ENCODE measurements at places on chromosomes 2 and 18. TPM values are rescaled to one million over a fixed set of nuclear protein-coding genes. Genes with fewer than 3 reads are reported as not detected.

The MC2R gene
- total RNA-seq, result not detected

DNA sequence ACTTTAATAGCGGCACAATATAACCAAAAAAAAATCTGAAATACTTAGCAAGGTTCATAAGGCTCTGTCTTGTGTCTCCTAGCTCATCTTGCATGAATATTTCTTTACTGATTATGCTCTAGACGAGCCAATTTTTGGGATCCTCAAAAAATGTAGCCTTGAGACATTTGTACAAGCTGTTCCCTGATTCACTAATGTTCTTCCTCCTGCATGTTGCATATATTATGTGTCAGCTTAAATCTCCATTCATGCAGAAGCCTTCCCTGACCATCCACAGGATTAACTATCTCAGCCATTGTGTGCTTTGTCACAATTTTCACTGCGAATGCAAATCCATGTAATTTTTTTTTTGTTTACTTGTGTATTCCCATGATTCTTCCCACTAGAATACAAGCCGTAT is 594.0 kb upstream of the VRK2 start:
- no peaks in the 10 kb centered on the region for H3K4me1 ChIP-seq
- H3K27me3 ChIP-seq, result no peaks in the 10 kb centered on the region
- no peak overlapping the region for H3K4me3 ChIP-seq
- no peak overlapping the region for H3K27ac ChIP-seq
- no peak for DNase-seq
- no peaks in the 10 kb centered on the region for H3K36me3 ChIP-seq

- no peaks in the 10 kb centered on the region for H3K36me3 ChIP-seq
- no peaks in the 10 kb centered on the region for H3K4me1 ChIP-seq
- DNase-seq, result no peak
- no peak overlapping the region for H3K4me3 ChIP-seq
- H3K27ac ChIP-seq, result no peak overlapping the region
- no peaks in the 10 kb centered on the region for H3K27me3 ChIP-seq
Observed at GRCh38 chr2:112904883-112905282, 6.1 kb upstream of the IL37 start.

- no peak overlapping the region for H3K4me3 ChIP-seq
- H3K27me3 ChIP-seq, result no peaks in the 10 kb centered on the region
- no peaks in the 10 kb centered on the region for H3K36me3 ChIP-seq
- no peak for DNase-seq
- no peak overlapping the region for H3K27ac ChIP-seq
Observed at GRCh38 chr2:11984316-11985158, 238.1 kb downstream of the LPIN1 start.

DNA sequence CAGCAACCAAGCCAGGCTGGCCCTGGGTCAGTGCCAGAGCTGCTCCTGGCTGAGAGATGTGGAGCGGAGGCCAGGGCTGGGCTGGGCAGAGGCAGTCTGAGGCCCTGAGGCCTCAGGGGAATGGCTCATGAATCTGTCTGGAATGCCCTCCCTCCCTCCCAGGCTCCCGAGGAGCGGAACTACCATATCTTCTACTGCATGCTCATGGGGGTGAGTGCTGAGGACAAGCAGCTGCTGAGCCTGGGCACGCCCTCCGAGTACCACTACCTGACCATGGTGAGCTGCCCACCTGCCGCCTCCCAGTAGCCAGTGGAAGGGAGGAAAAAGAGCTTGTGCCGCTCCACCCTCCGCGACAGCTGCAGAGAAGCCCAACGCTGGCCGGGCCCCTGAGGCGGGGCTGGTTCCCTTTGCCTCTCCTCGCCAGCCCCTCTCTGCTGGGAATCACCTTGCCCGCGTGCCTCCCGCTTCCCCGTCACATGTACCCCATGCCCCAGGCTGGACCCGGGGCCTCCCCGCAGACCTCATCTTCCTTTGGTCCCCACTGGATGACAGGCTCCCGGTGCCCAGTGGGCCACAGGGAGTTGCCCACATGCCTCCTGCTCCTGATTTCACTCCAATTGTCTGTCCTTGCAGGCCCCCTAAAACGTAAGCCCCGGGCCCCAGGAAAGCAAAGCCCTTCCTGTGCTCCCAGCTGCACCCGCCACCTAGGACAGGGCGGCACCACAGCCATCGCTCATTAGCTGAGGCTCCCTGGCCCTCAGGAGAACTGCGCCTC is 41.1 kb downstream of the MYO7B start:
- peaks cover 32% of the 10 kb centered on the region for H3K4me1 ChIP-seq
- no peak overlapping the region for H3K4me3 ChIP-seq
- peak overlapping the region; percentile 66 for H3K27ac ChIP-seq
- DNase-seq, result no peak

GRCh38 chr2:102131564-102131963 is 11.0 kb upstream of the IL1R1 start:
- no peaks in the 10 kb centered on the region for H3K27me3 ChIP-seq
- H3K27ac ChIP-seq, result no peak overlapping the region
- H3K4me1 ChIP-seq, result no peaks in the 10 kb centered on the region
- no peak overlapping the region for H3K4me3 ChIP-seq

DNA sequence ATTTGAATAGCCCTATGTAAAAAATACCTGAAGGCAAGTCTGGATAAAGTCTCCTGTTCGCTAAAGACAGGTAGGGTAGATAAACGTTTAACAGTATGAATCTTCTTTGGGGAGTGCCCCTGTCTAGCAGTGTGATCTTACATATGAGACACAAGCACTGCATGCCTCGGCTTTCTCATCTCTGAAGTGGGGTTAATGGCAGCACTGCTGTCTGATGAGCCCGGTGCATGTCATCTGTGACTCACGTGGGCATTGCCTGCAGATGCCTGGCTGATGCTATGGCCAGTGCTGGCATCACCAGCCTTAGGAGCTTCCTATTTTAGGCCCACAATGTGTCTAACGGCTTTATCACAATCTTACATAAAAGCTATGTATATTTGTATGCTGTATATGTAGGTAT is 50.1 kb downstream of the GALR1 start:
- H3K4me3 ChIP-seq, result no peak overlapping the region
- DNase-seq, result no peak
- H3K36me3 ChIP-seq, result no peaks in the 10 kb centered on the region

The PTH2R gene
- total RNA-seq, result not detected

- peaks cover 97% of the 10 kb centered on the region for H3K4me1 ChIP-seq
- H3K27me3 ChIP-seq, result no peaks in the 10 kb centered on the region
- peak; percentile 64 for DNase-seq
Observed at GRCh38 chr2:237700512-237701032, 73.2 kb downstream of the LRRFIP1 start.

The CRYGC gene
- total RNA-seq, result not detected

DNA sequence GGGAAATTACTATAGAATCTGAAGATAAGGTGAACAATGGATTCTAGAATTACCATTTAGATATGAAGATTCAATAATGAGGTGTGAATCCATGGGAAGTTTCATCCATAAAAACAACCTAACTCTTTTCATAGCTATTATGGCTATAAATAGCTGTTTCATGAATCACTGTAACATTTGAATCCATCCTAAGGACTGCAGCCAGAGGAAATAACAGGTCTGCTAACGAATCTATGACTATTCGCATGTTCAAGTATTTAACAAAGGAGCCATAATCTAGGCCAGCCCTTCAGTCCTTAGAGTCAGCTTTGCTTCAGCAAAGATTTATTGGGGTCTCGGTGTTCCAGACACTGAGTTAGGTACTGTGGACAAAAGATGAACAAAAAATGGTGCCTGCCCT is 87.1 kb downstream of the MYOM1 start:
- DNase-seq, result no peak
- peaks cover 10% of the 10 kb centered on the region for H3K4me1 ChIP-seq
- H3K4me3 ChIP-seq, result no peak overlapping the region
- H3K27ac ChIP-seq, result no peak overlapping the region
- no peaks in the 10 kb centered on the region for H3K36me3 ChIP-seq

The HMSD gene
- not detected for total RNA-seq

GRCh38 chr2:3624059-3624794 is 29.3 kb downstream of the COLEC11 start:
- H3K36me3 ChIP-seq, result no peaks in the 10 kb centered on the region
- peaks cover 7% of the 10 kb centered on the region for H3K27me3 ChIP-seq
- no peak overlapping the region for H3K27ac ChIP-seq
- no peak overlapping the region for H3K4me3 ChIP-seq
- no peak for DNase-seq
- H3K4me1 ChIP-seq, result no peaks in the 10 kb centered on the region

The ACVR2A gene
- 1.4 TPM for total RNA-seq

The HNMT gene
- total RNA-seq, result not detected

DNA sequence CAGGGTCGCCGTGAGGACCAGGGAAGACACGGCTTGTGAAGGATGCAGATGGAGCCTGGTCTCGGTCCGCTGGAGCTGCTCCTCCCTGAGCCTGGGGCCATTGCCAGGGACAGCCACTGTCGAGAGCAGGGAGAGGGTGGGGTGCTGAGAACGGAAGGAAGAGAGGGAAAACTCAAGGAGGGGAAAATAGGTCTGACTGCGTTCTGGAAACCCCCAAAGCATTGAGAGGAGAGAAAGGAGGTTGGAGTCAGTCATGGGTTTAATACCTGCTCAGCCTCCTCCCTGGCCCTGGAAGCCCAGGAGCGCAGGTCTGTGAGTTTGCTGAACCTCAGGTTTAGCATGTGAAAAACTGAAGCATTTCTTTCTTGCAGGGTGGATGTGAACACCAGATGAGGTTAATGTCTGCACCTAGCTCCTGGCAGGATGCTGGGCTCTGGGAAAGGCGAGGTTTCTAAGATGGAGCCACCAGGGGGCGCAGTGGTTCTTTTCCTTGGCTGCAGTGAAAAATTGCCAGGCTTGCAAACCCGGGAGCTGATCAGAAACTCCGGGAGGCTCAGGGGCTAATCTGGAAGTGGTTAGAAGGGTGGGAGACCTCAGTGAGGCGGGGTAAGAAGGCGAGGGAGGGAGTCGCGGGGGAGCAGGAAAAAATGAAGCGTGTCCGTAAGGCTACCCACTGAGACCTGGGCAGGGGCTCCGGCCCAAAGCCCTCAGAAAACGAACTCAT is 33.6 kb upstream of the RNF149 start:
- peak overlapping the region; percentile 74 for H3K27ac ChIP-seq
- H3K4me1 ChIP-seq, result peaks cover 48% of the 10 kb centered on the region

DNA sequence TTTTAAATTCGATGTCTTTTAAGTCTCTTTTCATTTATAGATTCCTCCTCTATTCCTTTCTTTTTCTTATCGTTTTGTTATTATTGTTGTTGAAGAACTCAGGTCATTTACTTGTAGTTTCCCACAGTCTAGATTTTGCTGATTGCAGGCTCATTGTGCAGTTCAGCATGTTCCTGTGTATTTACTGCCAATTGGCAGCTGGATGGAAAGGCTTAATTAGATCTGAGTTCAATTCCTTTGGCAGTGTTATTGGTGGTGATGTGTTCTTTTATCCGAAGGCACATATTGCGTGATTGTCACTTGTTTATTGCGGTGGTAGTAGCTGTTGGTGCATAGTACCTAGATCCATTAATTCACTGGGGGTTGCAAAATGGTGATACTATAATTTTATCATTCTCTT is 180.7 kb downstream of the BABAM2 start:
- H3K27me3 ChIP-seq, result no peaks in the 10 kb centered on the region
- peaks cover 6% of the 10 kb centered on the region for H3K36me3 ChIP-seq
- no peaks in the 10 kb centered on the region for H3K4me1 ChIP-seq
- DNase-seq, result no peak

- H3K4me1 ChIP-seq, result peaks cover 34% of the 10 kb centered on the region
- DNase-seq, result peak; percentile 92
- no peaks in the 10 kb centered on the region for H3K27me3 ChIP-seq
- peaks cover 47% of the 10 kb centered on the region for H3K36me3 ChIP-seq
- H3K27ac ChIP-seq, result peak overlapping the region; percentile 89
Observed at GRCh38 chr2:181456660-181457120, 496 bp upstream of the ITGA4 start.

The DNER gene
- not detected for total RNA-seq

- H3K36me3 ChIP-seq, result no peaks in the 10 kb centered on the region
- no peak overlapping the region for H3K4me3 ChIP-seq
- no peak overlapping the region for H3K27ac ChIP-seq
Observed at GRCh38 chr2:186726938-186727337, 33.1 kb downstream of the FAM171B start.

DNA sequence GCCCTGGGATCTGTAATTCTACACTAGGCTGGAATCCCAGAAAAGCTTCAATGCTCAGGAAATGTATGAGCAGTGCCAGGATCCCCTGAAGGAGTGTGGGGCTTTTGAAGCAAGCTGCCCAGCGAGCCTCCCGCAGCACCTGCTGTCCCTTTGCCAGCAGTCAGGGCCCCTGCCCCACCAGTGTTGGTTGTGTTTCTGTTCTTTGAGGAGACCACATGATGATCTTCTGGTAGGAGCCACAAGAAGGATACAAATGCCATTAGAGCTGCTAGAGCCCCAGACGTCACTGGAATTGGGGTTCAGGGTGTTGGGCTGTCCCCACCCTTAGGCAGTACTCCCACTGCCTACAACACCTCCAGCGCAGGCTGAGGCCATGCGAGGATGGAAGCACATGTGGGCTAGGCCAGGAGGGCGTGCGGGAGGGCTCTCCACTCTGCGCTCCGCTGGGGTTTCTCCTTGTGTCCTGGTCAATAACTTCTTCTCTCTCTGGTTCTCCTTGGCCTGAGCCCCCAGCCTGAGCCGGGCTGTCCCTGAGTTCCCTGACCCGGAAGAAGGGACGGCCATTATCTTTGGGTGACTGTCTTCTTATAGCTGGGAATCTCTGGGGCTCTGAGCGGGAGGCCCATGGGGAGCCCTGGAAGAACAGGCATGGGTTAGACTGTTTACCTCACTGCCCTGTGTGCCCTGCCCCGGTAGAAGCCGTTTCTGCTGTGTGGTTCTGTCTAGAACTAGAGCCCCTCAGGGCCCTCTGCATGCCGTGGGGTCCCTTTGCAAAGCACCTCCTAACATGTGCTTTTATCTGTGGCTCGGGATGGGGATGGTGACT is 73.9 kb downstream of the LRRFIP1 start:
- peaks cover 97% of the 10 kb centered on the region for H3K4me1 ChIP-seq
- peak overlapping the region; percentile 89 for H3K27ac ChIP-seq
- peak overlapping the region; percentile 65 for H3K4me3 ChIP-seq
- no peak for DNase-seq
- no peaks in the 10 kb centered on the region for H3K27me3 ChIP-seq

The COL4A4 gene
- total RNA-seq, result not detected

- H3K27me3 ChIP-seq, result no peaks in the 10 kb centered on the region
- peak overlapping the region; percentile 75 for H3K27ac ChIP-seq
- peaks cover 89% of the 10 kb centered on the region for H3K4me1 ChIP-seq
- H3K4me3 ChIP-seq, result peak overlapping the region; percentile 9
- peak; percentile 69 for DNase-seq
Observed at GRCh38 chr2:30252723-30253701, 21.7 kb downstream of the LBH start.
